Right forelimb (tissue), 1 donor: ENCODE measurements at places on chromosomes 6 and 20.

- DNase-seq: no peak
These were observed 127.2 kb upstream of the TCF21 start for GRCh38 chr6:133761706-133762105.

GRCh38 chr6:144086959-144087358 lies 8.4 kb downstream of the SF3B5 start:
- no peak for DNase-seq

DNA sequence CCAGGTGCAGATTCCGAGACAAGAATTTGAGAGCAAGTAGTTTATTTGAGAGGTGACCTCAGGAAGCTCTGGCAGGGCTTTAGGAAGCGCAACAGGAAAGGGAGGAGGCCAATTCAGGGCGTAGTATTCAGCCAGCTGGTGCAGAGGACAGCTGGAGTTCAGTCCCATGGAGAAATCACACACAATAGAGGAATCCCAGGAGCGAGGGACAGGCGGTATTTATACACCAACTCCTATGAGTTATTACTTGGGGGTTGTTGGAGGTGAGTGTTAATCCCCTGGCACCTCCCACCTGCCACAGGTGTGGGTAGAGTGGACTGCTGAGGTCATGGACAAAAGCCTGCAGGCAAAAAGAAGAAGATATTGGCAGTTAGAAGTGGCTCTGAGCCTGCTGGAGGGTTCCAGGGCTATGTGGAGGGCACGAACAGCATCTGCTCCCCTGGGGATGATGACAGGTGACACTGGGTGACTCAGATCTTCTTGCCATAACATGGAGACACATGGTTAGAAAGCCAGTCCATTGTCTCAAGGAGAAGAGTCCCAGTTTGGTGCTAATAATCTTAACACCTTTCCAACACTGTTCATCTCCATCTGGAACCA lies 13.9 kb upstream of the SULF2 start:
- no peak for DNase-seq

DNA sequence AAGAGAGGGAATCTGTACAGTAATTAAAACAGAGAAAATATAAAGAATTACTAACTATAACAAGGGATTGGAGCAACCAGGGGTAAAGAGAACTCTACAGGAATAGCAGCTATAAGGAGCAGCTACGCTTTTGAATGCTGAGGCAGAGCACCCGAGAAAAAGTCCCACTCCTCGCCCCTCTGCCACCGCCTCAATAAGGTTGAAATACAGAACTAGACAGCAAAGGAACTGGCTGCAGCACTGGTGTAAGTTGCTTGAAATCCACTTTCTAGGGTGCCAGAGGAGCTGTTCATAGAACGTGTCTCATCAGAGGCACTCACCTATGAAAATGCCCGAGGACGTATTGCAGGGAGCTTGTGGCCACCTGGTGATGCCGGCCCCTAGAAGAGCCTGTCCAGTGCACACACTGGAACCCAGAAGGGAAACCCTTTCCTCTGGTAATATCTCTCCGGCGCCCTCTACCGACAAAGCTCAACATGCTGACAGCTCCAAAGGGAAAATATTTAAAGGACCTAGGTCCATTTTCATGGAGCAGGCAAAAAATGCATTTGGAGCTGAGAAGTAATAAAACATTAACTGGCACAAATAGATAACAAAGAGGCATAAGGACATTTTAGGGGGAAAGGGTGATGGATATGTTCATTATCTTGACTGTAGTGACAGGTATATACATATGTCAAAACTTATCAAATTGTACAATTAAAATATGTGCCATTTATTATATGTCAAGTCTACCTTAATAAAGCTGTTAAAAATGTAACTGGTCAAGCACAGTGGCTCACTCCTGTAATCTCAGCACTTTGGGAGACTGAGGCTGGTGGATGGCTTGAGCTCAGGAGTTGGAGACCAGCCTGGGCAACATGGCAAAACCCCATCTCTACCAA lies 137.4 kb upstream of the HDAC2 start:
- DNase-seq: peak; percentile 54

GRCh38 chr6:147159536-147160374 lies 44.5 kb upstream of the STXBP5 start:
- no peak for DNase-seq

- no peak for DNase-seq
These were observed 37.4 kb upstream of the BCAS1 start for GRCh38 chr20:54107600-54108325.

- no peak for DNase-seq
These were observed 2.5 kb downstream of the GTF2H5 start for GRCh38 chr6:158170656-158171081.

DNA sequence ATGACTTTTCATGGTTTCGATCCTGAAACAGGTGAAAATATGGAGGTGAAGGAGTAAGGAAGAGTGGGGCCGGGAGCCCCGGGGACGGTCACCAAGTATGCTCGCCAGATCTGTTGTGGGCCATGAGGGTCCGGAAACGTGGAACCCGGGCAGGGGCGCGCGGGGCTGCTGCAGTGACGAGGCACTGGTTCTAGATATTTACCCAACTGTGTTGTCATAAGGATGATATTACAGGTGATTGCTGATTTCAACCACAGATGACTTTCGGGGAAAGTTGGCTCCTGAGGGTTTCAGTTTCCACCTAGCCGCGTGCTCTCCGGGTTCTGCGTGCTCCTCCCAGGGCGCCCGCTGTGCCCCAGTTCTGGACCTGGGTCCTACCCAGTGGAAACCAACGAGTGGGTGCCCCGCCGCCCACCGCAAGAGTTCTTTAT lies 12.2 kb downstream of the RAET1G start:
- no peak for DNase-seq

DNA sequence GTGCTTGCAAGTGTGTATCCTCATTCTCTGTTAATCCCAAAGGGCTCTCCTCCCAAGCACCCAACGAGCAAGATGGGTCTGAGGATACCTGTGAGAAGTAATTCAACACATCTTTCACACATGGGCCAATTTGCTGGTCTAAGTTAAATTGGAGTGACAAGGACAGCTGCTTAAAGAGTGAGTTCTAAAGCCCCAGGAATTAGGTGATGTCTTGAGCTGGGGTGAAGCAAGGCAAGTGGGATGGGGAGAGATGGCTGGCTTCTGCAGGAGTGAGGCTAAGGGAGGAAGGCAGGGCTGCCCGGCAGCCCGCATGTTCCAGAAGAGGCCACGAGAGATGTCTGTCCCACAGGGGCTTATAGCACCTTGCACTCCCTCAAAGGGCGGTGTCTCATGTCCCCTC lies 288.5 kb downstream of the CDH26 start:
- no peak for DNase-seq

DNA sequence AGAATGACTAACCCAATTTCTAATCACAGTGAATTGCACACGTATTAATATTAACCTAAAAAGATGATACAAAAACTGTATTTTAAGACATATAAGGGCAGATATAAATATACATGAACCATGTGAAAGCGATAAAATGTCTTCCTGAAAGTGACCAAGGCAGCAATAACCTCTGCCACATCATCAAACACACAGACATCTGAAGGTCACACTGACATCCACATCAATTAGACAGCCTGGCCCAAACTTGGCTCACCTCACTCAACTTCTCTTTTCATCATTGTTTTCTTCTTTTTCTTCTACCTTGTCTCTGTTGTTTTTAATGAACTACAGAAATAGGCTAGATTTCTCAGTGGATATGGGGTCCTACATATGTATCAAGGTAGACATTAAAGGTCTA lies 128.5 kb downstream of the TRDN start:
- DNase-seq: no peak

DNA sequence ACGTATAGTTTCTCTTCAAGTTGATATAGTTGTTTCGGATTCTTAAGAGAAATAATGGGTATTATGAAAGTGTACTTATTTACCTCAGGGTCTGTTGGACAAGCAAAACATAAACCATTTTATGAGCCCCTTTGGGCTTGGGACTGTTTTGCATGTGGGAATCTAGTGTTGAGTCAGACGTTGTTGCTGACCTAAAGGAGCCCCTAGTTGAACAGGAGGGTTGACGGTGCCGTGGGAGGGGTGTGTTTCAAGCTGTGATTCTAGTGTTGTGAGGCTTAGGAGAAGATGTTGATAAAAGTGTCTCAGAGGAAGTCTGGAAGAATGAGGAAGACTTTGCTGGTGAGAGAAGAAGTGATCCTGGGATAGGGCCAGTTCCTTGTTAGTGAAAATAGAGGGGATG lies 140.0 kb downstream of the ARID1B start:
- DNase-seq: no peak

- DNase-seq: no peak
These were observed 262.3 kb downstream of the ZNF217 start for GRCh38 chr20:53331151-53331973.

DNA sequence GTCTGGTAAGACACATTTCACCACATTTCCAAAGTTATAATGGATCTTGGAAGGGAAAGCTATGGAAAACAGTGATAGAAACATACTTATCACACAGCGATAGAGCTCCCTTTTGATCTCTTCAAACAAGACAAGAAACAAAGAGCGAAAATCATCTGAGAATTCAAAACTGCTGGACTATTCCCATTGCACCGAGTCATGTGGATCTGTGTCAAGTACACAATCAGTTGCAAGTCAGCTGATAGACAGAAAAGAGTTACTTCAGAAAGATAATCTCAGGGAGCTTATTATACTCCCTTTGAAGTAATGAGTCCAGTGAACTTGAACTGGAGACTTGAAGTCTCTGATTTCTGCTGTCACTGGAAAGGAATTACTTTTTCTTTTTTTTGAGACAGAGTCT lies 89.7 kb upstream of the GCM1 start:
- no peak for DNase-seq

- no peak for DNase-seq
These were observed 289.4 kb downstream of the PRL start for GRCh38 chr6:22007469-22007868.

GRCh38 chr6:33050014-33050810 lies 23.2 kb downstream of the HLA-DPA1 start:
- no peak for DNase-seq

- no peak for DNase-seq
These were observed 163.2 kb upstream of the RNF217 start for GRCh38 chr6:124798942-124799496.

- no peak for DNase-seq
These were observed 69.1 kb downstream of the SLC35F1 start for GRCh38 chr6:117976030-117976651.

DNA sequence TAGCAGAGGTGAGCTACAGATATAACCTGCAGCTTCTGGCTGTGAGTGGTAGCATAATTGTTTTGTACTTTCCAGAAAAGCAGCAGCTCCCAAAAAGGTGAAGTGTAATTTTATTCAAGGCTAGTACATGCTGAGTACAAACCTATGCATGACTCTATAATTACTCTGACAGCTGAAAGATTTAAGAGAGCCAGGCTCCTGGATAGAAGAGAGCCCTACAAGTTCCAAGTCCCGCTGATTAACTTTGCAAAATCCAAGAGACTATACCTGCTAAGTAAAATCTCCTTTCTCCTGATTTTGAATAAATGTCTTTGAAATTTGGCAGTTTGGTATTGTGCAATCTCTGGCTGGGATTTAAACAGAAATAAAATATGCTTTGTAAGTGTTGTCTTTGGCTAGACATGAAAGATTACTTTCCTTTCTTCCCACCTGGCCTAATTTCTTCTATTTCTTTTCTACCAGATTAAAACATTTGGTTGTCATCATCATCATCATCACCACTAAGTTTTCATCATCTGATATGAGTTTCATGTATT lies 79.5 kb downstream of the CTNNBL1 start:
- DNase-seq: no peak

GRCh38 chr20:62602550-62602949 lies 39.8 kb upstream of the SLCO4A1 start:
- no peak for DNase-seq

GRCh38 chr6:158068893-158069799 lies 87.5 kb downstream of the SYNJ2 start:
- DNase-seq: no peak

GRCh38 chr6:2746557-2747061 lies 4.1 kb downstream of the MYLK4 start:
- no peak for DNase-seq

DNA sequence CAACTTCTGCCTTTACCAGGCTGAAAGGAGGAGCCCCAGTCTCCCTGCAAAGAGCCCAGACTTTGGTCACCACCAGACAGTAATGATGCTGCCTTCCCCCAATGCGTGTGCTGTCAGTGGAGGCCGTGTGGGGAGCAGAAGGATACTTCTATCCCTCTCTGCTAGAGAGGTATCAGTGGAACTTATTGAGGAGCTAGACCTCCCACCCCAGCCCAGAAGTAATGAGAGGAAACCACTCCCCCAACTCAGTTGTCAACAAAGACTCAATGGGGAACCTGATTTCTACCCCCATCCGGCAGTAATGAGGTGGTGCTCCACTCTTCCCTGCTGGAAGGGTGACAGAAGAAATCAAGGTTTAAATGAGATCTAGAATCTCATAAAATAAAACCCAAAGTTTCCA lies 4.4 kb upstream of the WFDC8 start:
- DNase-seq: no peak

DNA sequence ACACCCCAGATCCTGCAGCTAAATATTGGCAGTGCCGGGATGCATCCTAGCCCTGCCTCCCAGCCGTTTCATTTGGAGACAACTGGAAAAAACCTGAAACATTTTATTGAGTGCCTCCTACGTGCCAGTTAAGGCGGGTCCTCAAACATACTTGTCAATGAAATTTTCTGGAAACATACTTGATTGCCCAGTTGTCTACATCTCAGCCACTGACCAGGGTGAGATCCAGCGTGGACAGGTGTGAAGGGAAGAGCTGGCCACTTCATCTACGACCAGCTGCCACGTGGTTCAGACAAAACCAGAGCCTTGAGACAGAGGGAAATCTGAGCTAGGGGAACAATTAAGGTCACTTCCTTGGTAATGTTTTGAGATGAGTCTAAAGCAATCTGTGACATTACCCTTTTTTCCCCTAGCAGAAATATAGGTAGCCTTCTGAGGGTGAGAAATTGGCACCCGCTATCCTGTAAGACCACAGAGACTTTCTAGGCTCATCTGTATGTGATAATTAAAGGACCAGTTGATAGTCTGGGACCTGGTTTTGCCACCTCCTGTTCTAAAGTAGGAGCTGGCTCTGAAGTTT lies 116.3 kb upstream of the MTHFD1L start:
- no peak for DNase-seq
